ENCODE measurements at places on chromosomes 3 and 15.

DNA sequence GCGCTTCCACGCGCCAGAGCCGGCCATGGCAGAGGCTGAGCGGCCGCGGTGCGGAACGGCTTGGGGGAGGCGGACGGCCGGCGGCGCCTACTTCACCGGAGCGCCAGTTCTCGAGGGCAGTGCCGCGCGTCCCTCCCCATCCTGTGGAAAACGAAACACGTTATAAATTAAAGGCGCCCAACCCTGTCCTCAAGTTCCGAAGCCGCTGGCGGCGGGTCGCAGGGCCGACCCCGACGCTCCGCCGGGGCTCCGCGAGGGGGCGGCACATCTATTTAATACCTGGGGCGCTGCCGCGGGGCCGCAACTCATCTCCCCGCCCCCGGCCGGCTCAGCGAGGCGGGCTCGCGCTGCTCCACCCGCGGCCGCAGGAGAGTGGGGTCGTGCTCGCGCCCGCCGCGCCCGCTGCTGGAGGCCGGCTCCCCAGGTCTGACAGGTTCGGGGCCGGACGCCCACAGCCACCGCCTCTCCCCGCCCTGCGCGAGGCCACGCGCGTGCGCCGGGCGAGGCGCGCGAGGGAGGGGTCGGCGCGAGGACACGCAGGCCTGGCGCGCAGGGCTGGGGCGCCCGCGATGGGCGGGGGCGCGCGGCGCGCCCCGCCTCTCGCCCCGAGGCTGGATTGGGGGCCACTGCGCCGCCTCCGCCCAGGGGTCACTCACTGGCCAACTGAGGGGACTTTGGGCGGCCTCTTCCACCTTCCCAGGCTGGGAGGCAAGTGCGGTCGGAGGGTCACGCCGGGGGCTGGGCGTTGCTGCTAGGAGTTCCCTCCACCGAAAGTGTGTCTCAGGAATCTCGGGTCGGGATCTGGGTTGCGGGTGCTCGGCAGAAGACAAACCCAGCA, at the start of gene SLC30A4:
SLC30A4 (minus strand) TSS at position 428 of the 838 bp plus-strand sequence; CDS start at position 27, 401 bp downstream.
- DNase-seq, result peak; percentile 66

GRCh38 chr15:89469426-89470096, 26.8 kb downstream of the RHCG start:
- no peak for DNase-seq

DNA sequence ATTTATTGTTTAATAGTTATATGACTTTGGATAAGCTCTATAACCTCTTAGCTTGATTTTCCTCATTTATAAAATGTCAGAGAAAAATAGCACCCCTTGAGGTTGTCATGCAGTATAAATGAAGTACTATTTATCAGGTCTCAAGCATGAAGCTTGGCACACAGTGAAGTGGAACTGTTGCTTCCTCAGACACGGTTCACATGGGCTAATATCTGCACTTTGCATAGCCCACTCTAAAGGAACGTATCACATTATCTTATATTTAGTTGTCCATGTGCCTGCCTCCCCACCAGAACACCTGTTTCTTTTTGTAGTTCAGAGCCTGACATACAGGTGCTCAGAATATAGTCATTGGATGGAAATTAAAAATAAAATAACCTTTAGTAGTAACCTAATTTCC, 273.7 kb downstream of the SOX2 start:
- no peak for DNase-seq

DNA sequence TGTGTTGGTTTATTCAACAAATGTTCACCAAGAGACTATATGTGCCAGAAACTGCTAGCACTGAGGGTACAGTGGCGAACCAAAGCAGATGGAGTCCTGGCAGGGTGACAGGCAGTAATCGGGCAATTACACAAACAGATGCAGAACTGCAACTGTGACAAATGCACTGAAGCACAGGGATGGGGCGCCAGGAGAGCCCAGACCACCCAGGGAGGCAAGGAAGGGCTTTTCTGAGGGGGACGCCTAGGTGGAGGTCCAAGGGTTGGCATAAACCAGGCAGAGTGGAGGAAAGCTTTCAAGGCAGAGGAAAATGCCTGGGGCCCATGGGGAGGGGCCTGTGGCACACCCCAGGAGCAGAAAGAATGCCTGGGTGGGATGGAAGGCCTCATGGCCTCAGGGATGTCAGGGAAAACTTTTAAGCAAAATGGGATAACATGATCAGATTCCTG, 5.5 kb downstream of the DIS3L start:
- no peak for DNase-seq

GRCh38 chr3:23619705-23620637, 185.8 kb upstream of the UBE2E1 start:
- DNase-seq, result no peak

DNA sequence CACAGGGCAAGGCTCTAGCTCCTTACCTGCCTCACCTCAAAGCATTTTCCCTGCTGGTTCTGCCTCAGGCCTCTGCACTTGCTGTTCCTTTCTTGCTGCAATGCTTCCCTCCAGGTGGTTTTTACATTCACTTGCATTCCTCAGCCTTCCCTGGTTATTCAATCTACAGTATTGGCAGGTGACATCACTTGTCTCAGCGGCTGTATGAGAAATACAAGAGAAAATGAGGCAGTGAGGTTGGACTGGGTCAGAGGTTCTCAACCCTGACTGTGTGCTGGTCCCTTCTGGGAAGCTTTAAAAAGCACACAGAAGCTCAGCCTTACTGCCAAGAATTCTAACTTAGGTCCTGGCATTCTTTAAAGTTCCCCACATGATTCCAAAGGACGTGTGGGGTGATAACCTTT, 26.7 kb downstream of the SIAH2 start:
- DNase-seq, result no peak

GRCh38 chr3:155218462-155218861, 75.0 kb downstream of the STRIT1 start:
- DNase-seq, result no peak

DNA sequence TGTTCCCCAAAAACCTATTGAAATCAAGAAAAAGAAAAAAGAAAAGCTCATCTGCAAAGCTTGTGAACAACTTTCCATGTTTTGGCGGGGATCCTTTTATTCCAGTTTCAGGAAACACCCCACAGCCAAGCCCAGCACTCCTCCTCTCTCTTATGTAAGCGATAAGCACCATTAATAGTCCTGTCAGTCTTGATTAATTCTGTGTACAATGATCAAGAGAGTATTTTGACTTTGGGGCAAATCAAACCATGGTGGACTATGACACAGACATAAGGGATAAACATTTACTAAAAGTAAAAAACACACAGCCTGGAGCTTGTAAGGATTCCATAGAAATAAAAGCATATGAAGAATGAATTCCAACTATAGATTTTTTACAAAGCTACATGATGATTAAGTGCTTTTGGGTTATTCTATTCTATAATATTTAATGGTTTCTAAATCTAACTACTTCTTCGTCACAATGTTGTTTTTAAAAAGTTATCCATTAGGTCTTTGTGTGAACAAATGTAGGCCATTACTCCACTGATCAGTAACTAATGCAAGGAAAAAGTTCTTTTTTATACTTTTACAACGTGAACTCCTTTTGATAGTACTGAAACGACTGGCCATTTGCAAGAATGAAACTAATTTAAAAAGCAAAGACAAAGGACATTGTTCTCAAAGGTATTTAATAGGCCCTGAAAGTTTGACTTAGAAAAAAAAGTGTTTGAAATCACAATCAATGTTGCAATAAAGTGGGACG, 106.5 kb downstream of the KCNAB1 start:
- DNase-seq, result no peak

DNA sequence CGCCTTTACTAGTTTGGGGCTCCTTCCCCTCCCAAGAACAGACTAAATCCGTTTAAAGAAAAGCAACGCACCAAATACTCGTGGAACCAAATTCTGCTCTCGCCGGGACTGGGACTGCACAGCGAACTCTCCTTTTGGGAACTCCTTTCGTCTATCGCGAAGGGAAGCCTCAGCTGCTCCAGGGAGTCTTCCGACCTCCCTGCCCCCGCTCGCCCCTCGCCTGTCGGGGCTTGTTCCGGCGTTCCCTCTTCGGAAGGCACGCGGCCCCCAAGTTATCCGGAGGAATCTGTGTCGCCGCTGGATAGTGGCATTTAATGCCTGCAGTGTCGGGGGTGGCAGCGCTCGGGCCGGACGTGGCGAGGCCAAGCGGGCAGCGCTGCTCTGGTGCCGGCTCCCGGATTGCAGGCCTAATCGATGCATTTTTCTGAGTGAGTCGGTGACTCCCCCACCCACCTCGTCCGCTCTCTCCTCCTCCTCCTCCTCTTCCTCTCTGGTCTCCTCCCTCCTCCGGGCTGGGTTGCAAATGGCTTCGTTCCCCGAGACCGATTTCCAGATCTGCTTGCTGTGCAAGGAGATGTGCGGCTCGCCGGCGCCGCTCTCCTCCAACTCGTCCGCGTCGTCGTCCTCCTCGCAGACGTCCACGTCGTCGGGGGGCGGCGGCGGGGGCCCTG, at the start of gene TRIM71:
TRIM71 (plus strand) TSS at position 440 of the 671 bp plus-strand sequence; CDS start at position 524, 84 bp downstream.
- DNase-seq, result peak; percentile 46

DNA sequence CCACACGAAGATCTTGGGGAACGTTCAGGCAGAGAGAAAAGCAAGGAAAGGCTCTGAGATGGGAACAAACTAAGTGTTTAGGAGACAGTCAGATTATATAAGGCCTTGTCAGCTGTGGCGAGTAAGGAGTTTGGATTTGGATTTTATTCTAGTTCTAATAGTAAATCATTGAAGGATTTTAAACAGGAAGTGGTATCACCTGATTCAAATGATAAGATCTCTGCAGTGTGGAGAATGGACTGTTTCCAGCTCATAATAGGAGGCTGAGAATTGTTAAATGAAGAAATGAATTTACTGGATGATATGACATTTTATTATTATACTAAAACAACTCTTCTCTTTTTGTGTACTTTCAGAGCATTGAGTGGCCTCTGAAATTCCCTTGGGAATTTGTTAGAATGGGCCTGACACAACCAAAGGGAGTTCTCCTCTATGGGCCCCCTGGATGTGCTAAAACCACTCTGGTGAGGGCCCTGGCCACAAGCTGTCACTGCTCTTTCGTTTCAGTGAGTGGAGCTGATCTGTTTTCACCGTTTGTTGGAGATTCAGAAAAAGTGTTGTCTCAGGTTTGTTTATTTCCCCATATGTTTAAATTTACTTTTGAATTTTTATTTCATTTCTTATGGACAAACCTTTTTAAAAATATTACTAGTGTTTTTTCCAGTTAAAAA, 36.0 kb upstream of the GATM start:
- no peak for DNase-seq

- DNase-seq, result no peak
These were observed 230.1 kb upstream of the UBE2E1 start for GRCh38 chr3:23575697-23576096.

DNA sequence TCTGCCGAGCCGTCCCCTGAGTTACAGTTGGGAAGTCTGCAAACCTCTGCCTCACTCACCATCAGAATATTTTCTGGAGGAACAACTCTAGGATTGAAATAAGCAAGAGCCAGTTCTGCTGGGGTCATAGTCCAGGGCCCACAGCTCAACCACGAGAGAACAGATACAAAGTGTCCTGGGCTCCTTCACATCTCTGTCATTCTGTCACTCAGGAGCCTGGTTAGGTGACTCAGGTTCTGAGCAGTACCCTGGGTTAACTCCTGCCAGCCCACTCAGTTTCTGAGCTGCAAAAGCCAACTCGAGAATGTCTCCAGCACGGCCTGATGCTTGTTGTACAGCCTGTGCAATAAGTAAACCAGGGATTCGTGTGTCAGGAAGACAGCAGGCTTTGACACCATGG, 155.7 kb downstream of the SLCO3A1 start:
- DNase-seq, result no peak

DNA sequence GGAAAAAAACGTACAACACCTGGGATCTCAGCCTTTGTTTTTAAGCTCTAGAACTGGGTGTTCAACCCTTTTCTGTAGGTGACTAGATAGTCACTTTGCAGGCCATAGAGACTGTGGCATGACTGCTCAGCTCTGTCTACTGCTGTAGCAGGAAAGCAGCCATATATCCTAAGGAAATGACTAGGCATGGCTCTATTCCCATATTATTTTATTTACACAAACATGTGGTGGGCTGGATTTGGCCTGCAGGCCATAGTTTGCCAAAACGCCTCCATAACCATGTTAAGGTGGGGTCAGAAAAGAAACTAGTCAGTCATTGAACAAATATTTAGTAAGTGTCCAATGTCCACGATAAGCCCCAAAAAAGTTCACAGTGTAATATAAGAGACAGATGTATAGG, 452.5 kb downstream of the MCTP2 start:
- no peak for DNase-seq

Data from GM06990 (cell line).